ENCODE measurements at places on chromosomes 5 and 9.

DNA sequence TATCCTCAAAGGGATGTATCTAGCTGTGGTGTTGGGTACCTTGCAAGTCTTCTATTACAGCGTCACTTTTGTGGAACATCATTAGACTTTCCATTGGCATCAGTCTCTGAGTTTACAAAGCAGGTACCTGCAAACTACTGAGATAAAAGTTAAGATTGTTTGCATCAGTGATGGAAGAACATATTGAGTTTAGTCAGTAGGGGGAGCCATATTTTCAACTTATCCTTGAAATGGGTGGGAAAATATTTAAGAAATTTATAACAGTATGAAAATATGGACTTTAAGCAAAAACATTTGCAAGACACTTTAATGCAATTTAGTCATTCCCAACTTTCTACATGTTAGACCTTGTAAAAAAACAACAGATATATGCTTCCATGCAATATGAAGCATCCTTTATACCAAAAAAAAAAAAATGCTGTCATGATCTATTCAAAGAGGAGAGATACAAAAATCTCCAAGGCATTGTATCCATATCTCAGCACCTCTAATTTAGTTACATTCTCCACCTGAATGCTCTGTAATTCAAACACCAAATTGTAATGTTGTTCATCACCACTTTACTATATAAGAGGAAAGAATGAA is 98.6 kb upstream of the ADAMTS19 start:
- no peak for DNase-seq

GRCh38 chr9:14030375-14031059 is 283.4 kb downstream of the NFIB start:
- DNase-seq: peak; percentile 78

GRCh38 chr5:87210743-87211142 is 56.9 kb upstream of the RASA1 start:
- no peak for DNase-seq

GRCh38 chr5:43256261-43256966 is 56.8 kb downstream of the HMGCS1 start:
- DNase-seq: no peak

- no peak for DNase-seq
Measured at GRCh38 chr5:140216478-140217074, 41.6 kb downstream of the CYSTM1 start.

- no peak for DNase-seq
Measured at GRCh38 chr5:3604501-3604900, 8.9 kb downstream of the IRX1 start.

- DNase-seq: no peak
Measured at GRCh38 chr9:110615498-110615897, 36.0 kb upstream of the SVEP1 start.

DNA sequence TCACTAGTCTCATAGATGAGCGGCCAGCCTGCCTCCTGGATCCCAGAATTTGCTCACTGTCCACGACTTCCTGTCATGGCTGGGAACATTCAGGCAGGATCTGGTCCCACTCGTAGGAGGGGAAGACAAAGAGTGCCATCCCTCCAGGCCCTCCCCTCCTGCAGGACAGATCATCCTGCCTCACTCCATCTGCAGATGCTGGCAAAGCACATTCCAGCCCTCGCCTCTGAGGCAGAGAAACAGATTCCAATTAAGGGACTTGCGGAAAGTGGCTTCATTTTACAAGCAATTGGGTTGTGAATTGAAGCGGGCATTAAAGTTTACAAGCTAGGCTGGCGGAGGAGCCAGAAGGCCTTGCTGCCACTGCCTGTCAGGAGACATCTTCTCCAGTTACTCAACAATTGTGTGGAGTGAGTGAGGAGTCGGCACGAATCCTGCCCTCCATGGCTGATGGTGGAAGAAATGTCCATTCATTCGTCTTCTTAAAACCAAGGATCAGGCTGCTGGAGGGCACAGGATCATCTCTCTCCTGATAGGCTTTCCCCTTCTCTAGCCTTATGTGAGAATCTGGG is 41.8 kb upstream of the KCNMB1 start:
- no peak for DNase-seq
